ENCODE measurements at places on chromosomes 13 and 19.

DNA sequence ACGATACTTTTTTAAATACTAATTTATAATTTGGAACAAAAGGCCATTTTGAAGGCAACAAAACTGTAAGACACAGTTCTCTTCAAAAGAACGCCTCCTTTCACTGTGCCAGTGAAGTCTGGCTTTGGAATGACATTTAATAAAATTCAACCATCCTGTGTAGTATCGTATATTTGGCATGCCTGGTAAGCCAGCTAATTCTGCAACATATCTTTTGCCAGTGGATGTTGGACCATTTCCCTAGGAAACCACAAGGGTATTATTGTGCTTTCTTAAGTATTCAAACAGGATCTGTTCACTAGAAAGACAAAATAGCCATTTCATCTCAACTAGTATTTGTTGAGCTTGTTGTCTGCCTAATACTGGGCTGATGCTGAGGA is 111.6 kb downstream of the RGCC start:
- no peak for DNase-seq

DNA sequence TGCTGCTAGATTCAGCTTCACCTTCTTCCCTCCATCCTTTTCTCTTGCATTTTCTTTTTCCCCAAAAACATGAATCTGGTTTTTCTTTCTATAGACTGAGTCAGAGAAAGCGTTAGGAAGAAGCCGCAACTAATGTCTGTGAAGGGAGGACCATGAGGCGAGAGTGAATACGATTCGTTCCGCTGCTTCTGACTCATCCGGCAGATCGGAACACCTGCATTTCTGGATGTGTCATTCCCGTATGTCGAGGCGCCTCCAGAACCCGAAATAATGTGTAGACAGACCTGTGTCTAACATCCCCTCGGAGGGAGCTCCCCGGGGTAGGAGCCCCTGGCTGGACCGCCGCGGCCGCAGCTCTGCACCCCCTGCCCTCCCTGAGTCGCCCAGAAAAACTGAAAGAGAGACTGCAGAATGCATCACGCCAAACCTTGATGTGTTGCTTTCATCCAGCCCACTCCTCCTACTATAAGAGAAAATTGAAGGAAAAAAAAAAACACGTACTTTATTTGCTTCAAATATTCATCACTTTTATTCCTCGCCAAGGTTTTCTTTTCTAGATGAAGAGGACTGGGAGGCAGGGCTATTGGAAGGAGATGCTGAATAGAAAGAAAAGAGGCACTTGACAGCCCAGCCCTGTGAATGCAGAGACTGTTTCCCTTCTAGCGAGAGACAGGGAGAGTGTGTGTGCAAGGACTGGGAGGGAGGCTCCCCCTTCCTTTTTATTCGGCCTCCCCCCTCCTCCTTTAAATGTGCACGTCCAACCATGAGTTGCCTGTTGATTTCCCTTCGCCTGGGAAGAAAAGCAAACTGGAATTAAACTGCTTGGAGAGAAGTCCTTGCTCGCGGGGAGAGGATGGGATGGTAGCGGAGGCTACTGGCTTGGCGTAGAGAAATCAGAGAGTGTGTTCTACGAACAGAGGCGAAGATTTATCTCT is 616 bp upstream of the PCDH17 start:
- DNase-seq = no peak

DNA sequence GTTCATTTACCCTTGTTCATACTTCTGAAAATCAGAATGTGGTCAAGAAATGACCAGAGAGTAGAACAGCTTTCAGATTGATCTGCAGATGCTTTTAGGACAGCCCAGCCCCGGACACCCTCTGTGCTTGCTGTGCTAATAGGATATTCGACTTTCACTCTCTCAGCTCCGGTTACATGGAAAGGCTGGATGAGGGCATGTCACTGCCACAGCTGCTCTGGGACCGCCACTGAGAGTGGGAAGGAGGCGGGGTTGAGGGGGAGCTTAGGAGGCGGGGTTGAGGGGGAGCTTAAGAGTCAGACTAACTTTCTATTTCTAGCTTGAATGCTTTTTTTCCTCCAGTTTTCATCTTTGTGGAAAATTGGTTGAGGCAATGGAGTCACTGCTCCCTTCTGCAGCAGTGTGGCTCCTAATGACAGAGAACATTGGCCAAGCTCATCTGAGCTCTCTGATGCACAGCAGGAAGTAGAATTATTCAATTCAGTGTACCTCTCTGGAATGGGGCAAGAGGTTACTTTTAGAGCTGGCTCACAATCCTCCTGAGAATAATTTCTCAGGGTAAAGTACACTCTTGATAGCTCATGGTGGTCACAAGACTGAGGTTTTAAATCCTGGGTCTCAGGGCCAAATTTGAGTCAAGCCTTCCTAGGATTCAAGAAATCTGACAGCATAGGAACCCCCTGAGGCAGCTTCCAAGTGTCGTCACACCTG is 74.6 kb upstream of the NPAS1 start:
- DNase-seq = no peak

DNA sequence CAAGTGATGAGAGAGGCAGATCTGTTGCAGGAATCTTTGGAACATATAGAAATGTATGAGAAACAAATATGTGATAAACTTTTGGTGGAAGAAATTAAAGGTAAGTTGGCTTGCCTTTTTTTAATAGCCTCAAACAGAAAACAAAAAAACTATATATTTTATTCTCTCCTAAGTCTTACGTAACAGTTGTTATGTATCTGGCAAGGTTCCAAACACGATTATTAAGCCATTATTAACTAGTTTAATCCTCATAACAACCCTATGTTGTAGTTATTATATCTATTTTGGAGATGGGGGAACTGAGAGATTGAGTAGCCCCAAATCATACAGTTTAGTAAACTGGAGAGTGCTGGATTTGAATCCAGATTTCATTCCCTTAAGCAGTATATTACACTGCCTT is 14.7 kb downstream of the NAA16 start:
- no peak for DNase-seq

DNA sequence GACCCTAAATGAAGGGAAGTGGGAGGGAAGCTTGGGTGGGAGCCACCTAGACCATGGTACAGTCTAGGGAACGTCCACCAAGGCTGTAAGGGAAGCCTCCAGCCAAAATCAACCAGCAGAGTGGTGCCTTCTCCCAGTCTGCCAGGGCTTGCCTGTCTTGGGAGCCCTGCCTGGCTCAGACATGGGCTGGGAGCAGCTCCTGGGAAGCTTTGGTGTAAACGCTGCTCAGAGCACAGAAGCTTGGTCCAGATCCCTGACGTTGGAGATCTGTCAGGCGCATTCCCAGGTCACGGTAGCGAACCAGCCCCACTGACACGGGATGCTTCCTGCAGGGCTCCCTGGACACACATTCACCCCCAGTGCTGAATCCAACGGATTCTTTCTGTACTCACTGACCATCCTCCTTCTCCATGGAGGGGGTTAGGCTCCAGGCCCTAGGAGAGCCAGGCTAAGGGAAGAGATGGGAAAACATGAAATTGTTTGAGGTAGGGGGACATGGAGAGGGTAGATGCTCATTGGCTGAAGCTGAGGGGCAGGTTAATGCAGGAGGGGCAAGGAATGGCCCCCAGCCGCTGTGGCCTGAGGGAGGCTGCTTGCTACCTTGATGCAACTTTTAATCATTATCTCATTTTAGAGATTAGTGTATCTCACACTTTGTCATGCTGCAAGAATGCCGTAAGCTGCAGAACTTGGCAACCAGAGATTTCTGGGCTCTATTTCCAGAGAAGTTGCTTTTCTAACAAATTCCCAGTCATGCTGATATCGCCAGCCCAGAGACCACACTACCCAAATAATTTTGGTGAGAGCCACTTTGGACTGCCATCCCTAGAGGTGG is 195.8 kb downstream of the UQCRFS1 start:
- no peak for DNase-seq

GRCh38 chr13:57672168-57672567 is 40.6 kb downstream of the PCDH17 start:
- no peak for DNase-seq

- no peak for DNase-seq
These were observed 11.6 kb upstream of the DCLK1 start for GRCh38 chr13:36142735-36143134.

GRCh38 chr19:29672319-29672932 is 7.2 kb downstream of the PLEKHF1 start:
- DNase-seq = no peak

GRCh38 chr13:39047560-39047959 is 9.3 kb downstream of the NHLRC3 start:
- DNase-seq = no peak

DNA sequence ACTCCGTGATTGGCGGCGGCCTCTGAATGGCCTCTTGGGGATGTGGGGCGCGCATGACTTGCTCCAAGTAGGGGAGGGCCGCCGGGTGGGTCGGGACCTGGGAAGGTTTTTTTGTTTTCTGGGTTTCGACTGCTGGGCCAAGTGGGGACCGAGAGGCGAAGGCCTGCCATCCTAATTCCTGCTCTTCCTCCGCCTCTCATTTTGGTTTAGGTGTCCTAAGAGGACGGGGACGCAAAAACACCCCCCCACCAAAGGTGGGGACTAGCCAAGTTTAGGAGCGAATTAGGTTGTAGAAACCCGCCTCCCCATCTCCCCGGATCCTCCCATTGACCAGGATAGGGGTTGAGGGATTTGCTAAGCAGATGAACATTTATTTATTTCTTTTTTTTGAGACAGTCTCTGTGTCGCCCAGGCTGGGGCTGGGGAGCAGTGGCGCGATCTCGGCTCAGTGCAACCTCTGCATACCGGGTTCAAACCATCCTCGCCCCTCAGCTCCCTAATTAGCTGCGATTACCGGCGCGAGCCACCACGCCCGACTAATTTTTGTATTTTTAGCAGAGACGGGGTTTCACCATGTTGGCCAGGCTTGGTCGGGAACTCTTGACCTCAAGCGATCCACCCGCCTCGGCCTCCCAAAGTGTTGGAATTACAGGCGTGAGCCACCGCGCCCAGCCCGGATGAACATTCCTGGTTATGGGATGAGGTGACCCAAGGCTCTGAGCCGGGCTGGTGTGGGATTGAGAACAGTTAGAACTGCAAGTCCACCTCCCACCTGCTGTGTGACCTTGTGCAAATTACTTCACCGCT is 838 bp downstream of the PPP2R1A start:
- no peak for DNase-seq

DNA sequence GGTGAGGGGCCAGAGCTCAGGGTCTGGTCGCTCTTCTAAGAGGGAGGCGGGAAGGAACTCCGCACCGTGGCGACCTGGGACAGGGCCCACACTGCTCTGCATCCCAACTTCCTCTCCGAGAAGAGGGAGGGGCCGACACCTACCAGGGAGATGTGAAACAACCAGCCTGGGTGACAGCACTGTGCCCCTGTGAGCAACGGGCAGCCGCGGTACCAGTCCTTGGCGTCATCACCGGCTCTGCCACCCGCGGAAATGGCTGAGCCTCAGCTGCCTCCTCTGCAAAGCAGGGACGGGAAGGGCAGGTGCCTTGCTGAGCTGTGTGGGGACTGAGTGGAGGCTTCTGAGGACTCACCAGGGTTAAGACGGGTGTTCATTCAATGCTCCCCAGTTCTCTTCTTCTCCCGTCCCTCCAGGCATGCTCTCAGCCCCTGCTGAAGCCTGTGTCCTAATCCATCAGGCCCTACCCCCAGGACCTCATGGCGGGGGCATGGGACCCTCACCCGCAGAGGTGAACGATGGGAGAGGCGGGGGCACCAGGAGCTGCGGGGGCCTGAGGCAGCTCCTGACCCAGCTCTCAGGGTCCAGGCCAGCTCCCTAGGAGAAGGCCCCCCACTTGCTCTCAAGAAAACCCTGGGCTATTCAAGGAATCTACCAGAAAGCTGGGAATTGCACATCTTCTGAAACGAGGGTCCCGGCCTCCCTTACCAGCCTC is 9.3 kb downstream of the ZNF787 start:
- DNase-seq = no peak

GRCh38 chr13:107974409-107974808 is 240.9 kb downstream of the LIG4 start:
- DNase-seq = no peak

GRCh38 chr19:14704450-14704849 is 14.6 kb downstream of the ZNF333 start:
- no peak for DNase-seq

- peak; percentile 46 for DNase-seq
These were observed 107.4 kb upstream of the DOCK9 start for GRCh38 chr13:99085139-99085807.

GRCh38 chr13:83325125-83325853 is 557.0 kb downstream of the SLITRK1 start:
- DNase-seq = no peak

DNA sequence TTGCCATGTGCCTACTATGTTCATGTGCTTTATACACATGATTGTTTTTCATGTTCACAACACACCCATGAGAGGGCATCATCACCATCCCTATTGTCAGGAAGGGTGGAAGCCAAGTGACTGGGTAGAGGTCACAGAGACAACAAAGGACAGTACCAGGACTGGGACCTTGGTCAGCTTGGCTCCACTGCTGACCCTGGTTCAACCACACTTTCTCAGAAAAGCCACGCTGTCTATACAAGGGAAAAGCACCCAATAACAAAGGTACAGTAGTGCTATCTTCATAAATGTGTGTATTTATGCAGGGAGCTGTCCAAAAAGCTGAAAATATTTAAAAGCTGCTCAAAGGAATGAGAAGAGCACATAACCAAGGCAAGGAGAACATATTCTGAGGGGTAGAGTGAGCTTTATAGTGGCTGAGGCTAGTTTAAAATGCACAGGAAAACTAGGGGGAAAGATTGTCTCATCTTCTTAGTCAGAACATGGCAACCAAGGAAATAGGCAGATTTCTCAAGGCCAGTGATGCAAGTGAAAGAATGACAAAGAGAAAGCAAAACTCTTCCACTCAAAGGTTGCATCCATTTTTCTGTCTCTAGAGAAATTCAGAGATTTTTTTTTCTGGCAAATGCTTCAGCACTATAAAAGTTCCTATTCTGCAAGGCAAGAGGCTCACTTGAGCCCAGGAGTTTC is 415.0 kb downstream of the FOXO1 start:
- no peak for DNase-seq

GRCh38 chr19:44777715-44778347 is at the start of gene CBLC:
TSS of gene CBLC (plus strand) at chr19:44777890. CDS start at chr19:44777932, 42 bp downstream.
- DNase-seq = no peak

DNA sequence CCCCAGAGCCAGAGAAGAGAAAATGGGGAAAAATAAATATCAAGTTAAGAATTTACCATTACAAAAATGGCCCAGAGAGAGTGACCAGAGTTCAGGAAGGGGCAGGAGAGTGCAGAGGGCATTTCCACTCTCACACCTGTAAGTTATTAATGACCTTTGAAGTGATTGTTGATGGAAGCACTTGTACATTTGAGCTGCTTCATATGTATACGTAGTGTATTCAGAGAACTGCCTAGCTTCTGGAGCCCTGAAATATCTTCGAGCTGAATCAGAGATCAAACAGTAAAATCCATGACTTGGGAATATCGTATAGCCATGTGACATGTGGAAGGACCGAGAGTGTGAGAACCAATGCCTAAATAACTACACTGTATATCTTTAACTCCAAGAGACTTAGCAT is 49.2 kb upstream of the PCCA start:
- DNase-seq = no peak

GRCh38 chr19:7292950-7293761 is 1.1 kb downstream of the INSR start:
- DNase-seq = no peak

DNA sequence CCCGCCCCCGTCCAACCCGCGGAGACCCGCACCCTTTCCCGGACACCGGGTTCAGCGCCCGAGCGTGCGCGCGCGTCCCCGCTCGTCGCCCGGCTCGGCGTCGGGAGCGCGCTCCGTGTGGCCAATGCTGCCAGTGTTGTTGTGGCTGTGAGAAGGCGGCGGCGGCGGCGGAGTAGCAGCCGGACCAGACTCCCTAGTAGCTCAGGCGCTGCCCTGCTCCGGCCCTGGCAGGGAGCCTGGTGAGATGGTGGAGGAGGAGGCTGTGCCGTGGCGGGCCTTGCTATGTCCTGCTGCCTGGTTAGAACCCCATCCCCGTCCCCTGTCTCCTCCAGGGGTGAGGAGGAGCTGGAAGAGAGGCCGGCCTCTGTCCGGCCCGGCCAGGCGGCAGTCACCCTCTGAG is 553.2 kb downstream of the TUBA3C start:
- DNase-seq = no peak

GRCh38 chr13:39776439-39776838 is 121.0 kb downstream of the COG6 start:
- DNase-seq = no peak

Data from CD8-positive, alpha-beta memory T cell (primary cell).